ENCODE measurements at places on chromosomes 11 and 22. TPM values are rescaled to one million over a fixed set of nuclear protein-coding genes. Genes with fewer than 3 reads are reported as not detected.
A peak's percentile ranks its signal among the peaks of the same experiment; 100 is the strongest.

- H3K27me3 ChIP-seq, result no peaks in the 10 kb centered on the region
- no peaks in the 10 kb centered on the region for H3K36me3 ChIP-seq
- no peak overlapping the region for H3K4me3 ChIP-seq
- H3K27ac ChIP-seq, result no peak overlapping the region
- DNase-seq, result no peak
- H3K4me1 ChIP-seq, result no peaks in the 10 kb centered on the region
Observed at GRCh38 chr11:31340903-31341572, 28.5 kb downstream of the DCDC1 start.

Gene TSPAN32
- 4.2 TPM for total RNA-seq

GRCh38 chr11:86447763-86448480 is 73.2 kb downstream of the CCDC81 start:
- H3K4me3 ChIP-seq, result no peak overlapping the region
- H3K27me3 ChIP-seq, result no peaks in the 10 kb centered on the region
- no peaks in the 10 kb centered on the region for H3K4me1 ChIP-seq
- H3K27ac ChIP-seq, result no peak overlapping the region

Gene OR52K1
- total RNA-seq, result 0.86 TPM

Gene MRGPRX3
- 0.21 TPM for total RNA-seq

DNA sequence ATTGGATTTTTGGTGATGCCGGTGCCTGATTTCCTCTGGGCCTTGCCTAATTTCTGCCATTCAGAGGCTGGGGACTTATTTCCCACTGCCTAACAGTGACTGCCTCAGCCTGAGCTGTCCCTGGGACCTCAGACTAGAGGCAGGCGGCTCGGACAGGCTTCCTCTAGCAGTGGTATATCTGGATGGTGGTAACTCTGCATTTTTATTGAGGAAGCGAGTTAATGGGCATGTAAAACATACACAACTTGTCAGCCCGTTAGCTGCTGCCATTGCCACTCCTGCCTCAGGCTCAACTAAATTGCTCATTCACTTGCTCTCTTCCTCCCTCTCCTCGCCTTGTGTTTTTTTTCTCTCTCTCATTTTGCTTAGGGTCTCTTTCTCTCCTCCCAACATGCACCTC is 561.6 kb downstream of the BUD13 start:
- H3K27ac ChIP-seq, result no peak overlapping the region
- H3K4me3 ChIP-seq, result no peak overlapping the region
- H3K4me1 ChIP-seq, result no peaks in the 10 kb centered on the region
- no peak for DNase-seq

DNA sequence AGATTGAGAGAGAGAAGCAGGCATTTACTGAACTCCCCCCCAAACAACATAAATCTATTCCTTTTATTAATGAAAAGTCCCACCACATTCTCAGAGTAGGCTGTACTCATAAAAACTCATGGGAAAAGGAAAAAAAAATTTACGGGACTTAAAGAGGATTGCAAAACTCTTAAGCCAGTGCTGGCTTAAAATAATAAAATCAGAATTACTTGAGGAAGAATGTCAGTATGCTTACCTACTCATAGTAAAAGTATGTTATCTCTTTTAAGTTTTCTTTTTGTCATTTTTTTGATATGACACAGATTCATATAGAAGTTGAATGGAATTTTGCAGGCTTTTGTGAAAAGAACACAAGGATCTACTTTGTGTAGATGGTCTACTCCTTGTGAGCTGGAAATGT is 126.3 kb downstream of the LUZP2 start:
- no peak overlapping the region for H3K27ac ChIP-seq
- H3K36me3 ChIP-seq, result no peaks in the 10 kb centered on the region
- H3K4me3 ChIP-seq, result no peak overlapping the region
- no peaks in the 10 kb centered on the region for H3K27me3 ChIP-seq

DNA sequence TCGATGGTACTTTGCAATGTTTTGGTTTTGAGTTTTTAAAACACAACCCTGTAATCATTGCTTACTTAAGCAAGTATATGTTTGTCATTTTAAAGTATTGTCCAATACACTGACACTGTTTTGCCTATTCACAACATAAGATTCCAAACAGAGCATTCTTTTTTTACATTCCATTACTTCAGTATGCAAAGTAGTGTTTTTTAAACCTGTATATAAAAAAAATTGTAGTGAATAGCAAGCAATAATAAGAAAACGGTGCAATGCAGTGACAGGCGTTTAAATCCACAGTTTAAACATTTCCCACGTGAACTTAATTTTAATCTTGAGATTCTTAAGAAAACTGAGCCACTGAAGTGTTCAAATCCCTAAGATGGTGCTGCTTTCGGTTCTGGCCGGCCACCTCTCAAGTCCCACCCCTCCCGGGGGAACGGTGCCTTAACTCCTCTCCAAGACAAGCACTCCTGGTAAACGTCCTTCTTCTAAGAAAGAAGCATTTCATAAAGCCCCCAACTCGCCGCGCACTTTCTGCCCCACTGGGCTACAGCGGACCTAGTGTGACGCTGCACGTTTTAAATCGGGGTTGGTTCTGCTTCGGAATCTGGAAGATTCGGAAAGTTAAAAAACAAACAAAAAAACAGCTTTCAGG is 2.9 kb downstream of the PGR start:
- no peaks in the 10 kb centered on the region for H3K36me3 ChIP-seq
- peak overlapping the region; percentile 43 for H3K4me3 ChIP-seq
- H3K27ac ChIP-seq, result no peak overlapping the region
- no peaks in the 10 kb centered on the region for H3K4me1 ChIP-seq
- H3K27me3 ChIP-seq, result peaks cover 66% of the 10 kb centered on the region
- no peak for DNase-seq

Gene OR52H1
- total RNA-seq, result 0.32 TPM

DNA sequence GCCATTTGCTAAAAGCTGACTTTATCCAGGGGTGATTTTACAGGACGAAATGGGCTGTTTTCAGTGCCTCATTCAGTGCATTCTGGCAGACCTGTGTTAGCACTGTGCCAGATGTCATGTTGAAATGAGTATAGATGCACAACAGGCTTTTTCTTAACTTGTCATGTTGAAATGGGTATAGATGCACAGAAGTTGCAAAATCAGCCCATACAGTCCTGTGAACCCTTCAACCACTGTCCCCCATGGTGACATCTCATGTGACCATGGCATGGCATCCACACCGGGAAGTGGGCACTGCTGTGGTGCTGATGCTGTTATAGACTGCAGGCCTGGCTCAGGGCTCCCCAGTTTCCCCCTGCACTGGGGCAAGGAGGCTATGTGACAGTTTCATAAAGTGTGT is 2.5 kb downstream of the TALDO1 start:
- H3K4me3 ChIP-seq, result no peak overlapping the region
- DNase-seq, result no peak
- H3K36me3 ChIP-seq, result no peaks in the 10 kb centered on the region

GRCh38 chr22:33397381-33397907 is 339.3 kb upstream of the SYN3 start:
- H3K4me1 ChIP-seq, result peaks cover 2% of the 10 kb centered on the region
- no peak overlapping the region for H3K27ac ChIP-seq
- no peak overlapping the region for H3K4me3 ChIP-seq
- no peaks in the 10 kb centered on the region for H3K27me3 ChIP-seq

- no peak overlapping the region for H3K27ac ChIP-seq
- no peaks in the 10 kb centered on the region for H3K27me3 ChIP-seq
- no peaks in the 10 kb centered on the region for H3K36me3 ChIP-seq
- no peak for DNase-seq
- no peak overlapping the region for H3K4me3 ChIP-seq
Observed at GRCh38 chr22:27650572-27650971, 151.0 kb downstream of the MN1 start.

Gene FAM227A
- 3.1 TPM for total RNA-seq

DNA sequence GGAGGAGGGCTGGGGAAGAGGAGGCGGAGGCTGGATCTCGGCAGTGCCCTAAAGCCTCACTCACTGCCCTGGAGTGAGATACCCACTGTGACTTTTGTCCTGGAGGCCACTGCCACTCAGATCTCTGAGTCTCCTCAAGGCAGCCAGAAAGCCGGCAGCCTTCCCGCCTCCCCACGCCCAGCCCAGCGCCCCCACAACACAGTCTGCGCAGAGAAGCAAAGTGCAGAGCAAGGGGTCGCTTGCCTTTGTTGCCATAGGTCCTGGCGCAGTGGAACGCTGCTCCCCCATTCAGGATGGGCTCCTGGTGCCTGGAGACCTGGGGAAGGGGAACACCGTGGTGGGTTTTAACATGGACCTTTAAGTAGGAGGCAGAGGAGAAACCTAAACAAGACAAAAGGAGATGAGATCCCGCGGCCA is 17.6 kb downstream of the PATZ1 start:
- peaks cover 83% of the 10 kb centered on the region for H3K36me3 ChIP-seq
- no peak for DNase-seq
- H3K27me3 ChIP-seq, result no peaks in the 10 kb centered on the region
- H3K4me1 ChIP-seq, result no peaks in the 10 kb centered on the region

GRCh38 chr11:34264303-34265110 is 93.3 kb downstream of the ABTB2 start:
- H3K27me3 ChIP-seq, result peaks cover 10% of the 10 kb centered on the region
- peaks cover 3% of the 10 kb centered on the region for H3K4me1 ChIP-seq
- H3K27ac ChIP-seq, result no peak overlapping the region
- no peaks in the 10 kb centered on the region for H3K36me3 ChIP-seq
- DNase-seq, result no peak

- no peaks in the 10 kb centered on the region for H3K27me3 ChIP-seq
- H3K4me3 ChIP-seq, result no peak within 1 kb of the TSS
- peaks cover 47% of the 10 kb centered on the region for H3K36me3 ChIP-seq
- DNase-seq, result peak; percentile 37
Observed at GRCh38 chr11:64935359-64936081, at the start of gene GPHA2. GPHA2 (minus strand) TSS chr11:64935893; CDS start chr11:64935460, 433 bp downstream.

DNA sequence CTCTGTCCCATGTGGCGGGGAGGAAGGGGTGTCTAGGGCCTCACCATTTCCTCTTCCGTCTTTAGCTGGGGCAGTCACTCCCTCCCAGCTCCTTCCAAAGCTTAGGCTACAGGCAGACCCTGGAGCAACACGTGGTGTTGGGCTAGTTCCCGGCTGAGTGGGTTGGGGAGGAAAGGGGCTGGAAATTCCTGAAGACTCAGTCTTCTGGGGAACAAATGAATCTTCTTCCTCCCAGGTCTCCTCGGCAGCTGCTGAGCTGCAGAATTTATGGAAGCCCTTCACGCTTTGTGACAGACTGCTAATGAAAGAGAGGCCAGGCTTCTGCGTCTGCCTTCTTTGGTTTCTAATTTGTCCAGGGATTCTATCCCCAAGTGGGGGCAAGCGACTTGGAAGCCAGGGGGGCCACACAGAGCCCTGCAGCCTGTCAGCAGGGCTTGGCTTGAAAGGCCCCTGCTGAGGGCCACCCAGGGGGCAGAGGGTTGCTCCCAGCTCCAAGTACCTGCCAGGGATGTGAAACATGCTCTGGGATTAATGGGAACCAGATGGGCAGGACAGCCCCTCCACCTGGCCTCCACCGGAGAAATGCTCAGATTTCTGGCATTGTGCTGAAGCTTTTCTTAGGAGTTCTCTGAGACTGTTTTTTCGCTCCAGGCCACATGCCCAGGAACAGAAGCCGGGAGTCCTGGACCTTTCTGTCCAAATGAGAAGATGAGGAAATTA is 123.1 kb downstream of the PKNOX2 start:
- no peak overlapping the region for H3K27ac ChIP-seq
- no peaks in the 10 kb centered on the region for H3K4me1 ChIP-seq
- no peak for DNase-seq
- no peak overlapping the region for H3K4me3 ChIP-seq
- H3K27me3 ChIP-seq, result no peaks in the 10 kb centered on the region

GRCh38 chr11:62538470-62539237 is 8.0 kb downstream of the AHNAK start:
- no peak for DNase-seq
- peaks cover 69% of the 10 kb centered on the region for H3K4me1 ChIP-seq
- no peaks in the 10 kb centered on the region for H3K27me3 ChIP-seq
- peaks cover 31% of the 10 kb centered on the region for H3K36me3 ChIP-seq
- no peak overlapping the region for H3K4me3 ChIP-seq

DNA sequence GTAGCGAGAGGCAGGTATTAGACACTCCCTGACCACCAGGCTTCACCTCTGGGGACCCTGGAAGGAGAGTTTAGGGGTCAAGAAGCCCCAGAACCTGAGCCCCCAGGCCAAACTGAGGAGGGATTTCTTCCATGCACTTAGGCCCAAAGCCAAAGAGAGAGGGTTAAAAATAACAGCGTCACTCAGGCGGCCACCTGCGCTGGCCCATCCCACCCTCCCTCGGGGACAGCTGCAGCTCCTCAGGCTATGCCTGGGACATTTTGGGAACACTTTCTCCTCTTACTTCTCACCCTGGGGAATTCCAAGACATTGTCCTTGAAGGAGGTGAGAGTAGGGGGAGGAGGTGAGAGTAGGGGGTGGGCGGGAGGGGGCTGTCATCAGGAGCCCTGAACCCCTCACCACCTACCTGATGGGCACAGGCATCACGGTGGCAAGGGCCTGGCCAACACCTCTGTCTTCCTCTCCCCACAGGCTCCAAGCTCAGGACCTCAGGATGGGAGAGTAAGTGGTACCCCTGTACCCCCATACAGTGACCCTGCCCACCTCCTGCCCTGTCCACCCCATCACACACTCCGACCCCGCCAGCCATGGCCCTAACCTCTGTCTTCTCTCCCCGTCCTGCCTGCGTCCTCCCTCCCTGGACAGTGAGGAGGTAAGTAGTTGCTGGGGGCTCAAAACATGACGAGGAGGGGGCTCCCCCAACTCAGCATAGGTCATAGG is 583 bp downstream of the TNNI2 start:
- H3K27me3 ChIP-seq, result peaks cover 6% of the 10 kb centered on the region

GRCh38 chr11:17861036-17861755 is 126.6 kb downstream of the KCNC1 start:
- DNase-seq, result no peak
- no peaks in the 10 kb centered on the region for H3K27me3 ChIP-seq
- no peak overlapping the region for H3K27ac ChIP-seq

- no peaks in the 10 kb centered on the region for H3K4me1 ChIP-seq
- H3K27me3 ChIP-seq, result no peaks in the 10 kb centered on the region
- no peak overlapping the region for H3K27ac ChIP-seq
- DNase-seq, result no peak
Observed at GRCh38 chr11:134667505-134667904, 255.5 kb upstream of the B3GAT1 start.

- peaks cover 38% of the 10 kb centered on the region for H3K4me1 ChIP-seq
- H3K4me3 ChIP-seq, result no peak overlapping the region
- no peaks in the 10 kb centered on the region for H3K36me3 ChIP-seq
- no peak for DNase-seq
Observed at GRCh38 chr11:36151933-36152580, 137.2 kb downstream of the COMMD9 start.

- no peaks in the 10 kb centered on the region for H3K27me3 ChIP-seq
- H3K36me3 ChIP-seq, result no peaks in the 10 kb centered on the region
- no peak overlapping the region for H3K4me3 ChIP-seq
- H3K4me1 ChIP-seq, result no peaks in the 10 kb centered on the region
- DNase-seq, result no peak
- no peak overlapping the region for H3K27ac ChIP-seq
Observed at GRCh38 chr11:80798174-80798573, 1357.3 kb upstream of the TENM4 start.

GRCh38 chr11:110473706-110474105 is 44.0 kb downstream of the FDX1 start:
- no peak overlapping the region for H3K27ac ChIP-seq
- H3K4me1 ChIP-seq, result peaks cover 3% of the 10 kb centered on the region
- no peak overlapping the region for H3K4me3 ChIP-seq
- H3K27me3 ChIP-seq, result no peaks in the 10 kb centered on the region

GRCh38 chr11:10926801-10927211 is 69.0 kb upstream of the ZBED5 start:
- H3K27me3 ChIP-seq, result peaks cover 27% of the 10 kb centered on the region
- no peak for DNase-seq
- peaks cover 8% of the 10 kb centered on the region for H3K4me1 ChIP-seq
- H3K4me3 ChIP-seq, result no peak overlapping the region

Measured in left lung (tissue), 14 donors.